Hematopoietic multipotent progenitor cell treated with erythropoietin and hydrocortisone succinate and interleukin-3 and kit ligand, for 8 days (in vitro differentiated cells): ENCODE measurements at places on chromosomes 12 and 14.

- DNase-seq, result no peak
Measured at GRCh38 chr12:12505544-12506495, 56.8 kb downstream of the DUSP16 start.

- no peak for DNase-seq
Measured at GRCh38 chr12:126734710-126735109, 1532.3 kb upstream of the TMEM132C start.

GRCh38 chr14:65224799-65225198 is 122.5 kb upstream of the MAX start:
- no peak for DNase-seq

DNA sequence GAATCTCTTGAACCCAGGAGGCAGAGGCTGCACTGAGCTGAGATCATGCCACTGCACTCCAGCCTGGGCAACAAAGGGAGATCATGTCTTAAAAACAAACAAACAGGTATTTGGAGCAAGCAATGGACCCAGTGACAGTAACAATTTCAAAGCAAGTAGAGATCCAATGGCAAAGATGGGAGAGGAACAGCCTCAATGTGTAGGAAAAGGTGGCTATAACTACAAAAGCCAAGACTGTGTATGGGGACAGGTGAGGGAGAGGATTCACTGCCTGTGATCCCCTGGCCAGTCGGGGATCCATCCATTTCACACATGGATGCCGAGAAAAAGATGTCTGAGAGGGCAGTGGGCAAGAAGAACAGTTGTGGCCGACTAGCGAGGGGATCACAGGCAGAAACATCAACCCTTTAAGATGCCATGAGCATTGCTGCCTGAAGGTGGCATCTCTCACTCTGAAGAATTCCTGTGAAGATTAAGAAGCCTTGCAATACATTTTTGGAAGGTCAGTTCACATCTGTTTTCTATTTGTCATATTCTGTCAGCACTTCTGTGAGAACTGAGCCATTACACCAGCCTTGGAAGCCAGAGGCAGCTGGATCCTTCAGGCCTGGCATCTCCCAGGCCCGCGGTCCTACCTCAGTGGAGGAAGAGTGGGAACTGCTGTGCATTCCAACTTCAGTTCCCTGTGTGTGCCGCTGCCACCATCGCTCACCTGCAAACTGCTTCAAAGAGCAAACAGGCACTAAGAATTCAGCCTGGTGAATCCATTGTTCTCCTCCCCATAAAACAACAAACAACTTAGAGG is 54.5 kb upstream of the FRS2 start:
- DNase-seq, result peak; percentile 70

GRCh38 chr12:25979563-25979962 is 21.1 kb downstream of the RASSF8 start:
- no peak for DNase-seq

GRCh38 chr12:58812214-58812613 is 108.1 kb downstream of the LRIG3 start:
- DNase-seq, result no peak

GRCh38 chr14:83441801-83442200 is 1908.1 kb upstream of the SEL1L start:
- DNase-seq, result no peak

DNA sequence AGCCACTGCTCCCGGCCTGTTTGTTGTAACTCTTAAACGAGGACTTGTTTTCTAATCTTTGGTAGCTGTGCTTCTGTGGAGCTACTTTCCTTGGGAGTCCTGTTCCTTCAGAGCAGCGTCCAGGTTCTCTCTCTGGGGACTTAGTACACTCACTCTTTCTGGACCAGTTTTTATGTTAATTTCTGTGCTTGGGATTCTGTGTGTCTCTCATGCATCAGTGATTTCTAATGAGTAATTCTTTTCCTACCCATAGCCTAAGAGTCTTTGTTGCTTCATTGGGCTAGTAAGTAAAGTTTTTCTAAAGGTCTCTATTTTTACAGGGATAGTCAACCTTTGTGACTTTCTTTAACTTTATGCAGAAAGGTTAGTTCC is 289.3 kb downstream of the FBXL14 start:
- peak; percentile 39 for DNase-seq

GRCh38 chr14:96126339-96126782 is 78.3 kb upstream of the BDKRB2 start:
- no peak for DNase-seq

GRCh38 chr14:25396128-25396527 is 346.2 kb upstream of the STXBP6 start:
- peak; percentile 1 for DNase-seq

- peak; percentile 46 for DNase-seq
Measured at GRCh38 chr14:65604936-65605335, 192.4 kb downstream of the FUT8 start.

- no peak for DNase-seq
Measured at GRCh38 chr12:46959502-46959901, 119.9 kb upstream of the PCED1B start.

DNA sequence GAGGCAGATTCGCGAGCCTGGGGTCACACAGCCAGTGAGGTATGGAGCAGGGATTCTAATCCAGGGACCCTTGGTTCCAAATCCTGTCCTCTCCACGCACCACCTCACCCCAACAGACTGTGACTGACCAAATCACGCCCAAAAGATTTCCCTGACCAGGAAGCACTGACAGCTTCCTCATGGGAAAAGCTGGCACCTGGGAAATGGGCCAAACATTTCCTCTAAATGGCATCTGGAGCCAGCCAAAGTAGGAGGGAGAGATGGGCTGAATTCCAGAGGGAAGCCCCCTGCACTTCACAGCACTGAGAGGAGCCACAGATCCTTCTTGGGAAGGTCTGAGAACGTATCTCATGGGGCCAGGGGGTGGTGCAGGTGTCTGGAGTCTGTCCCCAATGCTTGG is 28.8 kb downstream of the CCDC92 start:
- no peak for DNase-seq

DNA sequence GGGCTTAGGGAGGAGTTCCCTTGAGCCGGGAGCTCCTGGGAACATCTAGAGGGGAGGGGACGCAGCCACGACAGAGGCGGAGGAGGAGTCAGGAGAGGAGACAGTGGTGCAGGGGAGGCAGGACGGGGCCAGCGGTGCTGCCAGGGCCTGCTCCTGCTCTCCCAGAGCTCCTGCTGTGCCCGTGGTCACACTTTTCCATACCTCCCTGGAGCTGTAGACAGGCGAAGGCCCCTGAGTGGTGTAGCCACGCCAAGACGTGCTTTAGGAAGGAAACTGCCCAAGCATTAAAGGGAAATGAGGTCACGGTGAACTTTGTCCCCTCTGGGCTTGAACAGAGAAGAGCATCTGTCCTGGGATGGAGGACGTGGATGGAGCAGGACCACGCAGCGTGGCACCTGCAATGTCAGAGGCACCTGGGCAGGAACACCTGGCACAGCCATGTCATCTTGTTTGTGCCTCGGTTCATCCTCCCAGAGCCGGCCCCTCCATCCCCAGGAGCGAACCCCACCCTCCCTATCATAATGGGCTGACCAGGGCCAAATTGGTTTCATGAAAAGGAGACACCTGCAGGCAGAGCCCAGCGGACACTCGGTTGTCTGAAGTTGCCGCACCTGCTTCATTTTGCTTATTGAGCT is 239.5 kb upstream of the SFSWAP start:
- DNase-seq, result no peak

DNA sequence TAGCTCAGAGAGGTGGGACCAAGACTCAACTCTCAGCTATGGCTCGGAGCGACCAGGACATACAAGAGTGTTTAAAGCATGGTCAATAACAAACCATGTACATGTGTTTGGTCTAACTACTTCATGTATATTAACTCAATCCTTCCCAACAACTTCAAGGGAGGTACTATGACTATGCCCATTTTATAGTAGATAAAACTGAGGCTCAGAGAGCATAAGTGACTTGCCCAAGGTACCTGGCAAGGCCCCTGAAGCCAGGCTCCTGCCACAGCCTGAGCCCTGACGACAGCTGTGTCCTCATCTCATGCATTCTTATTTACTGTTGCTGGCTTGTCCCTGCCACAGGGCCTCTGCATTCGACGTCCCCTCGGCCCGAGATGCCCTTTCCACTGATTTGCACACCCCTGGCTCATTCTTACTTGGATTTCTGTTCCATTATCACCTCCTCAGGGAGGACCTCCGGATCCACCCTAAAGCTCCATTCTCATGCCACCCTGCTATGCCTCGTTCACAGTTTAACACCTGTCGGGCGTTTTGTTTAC is 2.6 kb downstream of the TESC start:
- no peak for DNase-seq

GRCh38 chr14:54653712-54654469 is 87.0 kb downstream of the SAMD4A start:
- DNase-seq, result no peak

DNA sequence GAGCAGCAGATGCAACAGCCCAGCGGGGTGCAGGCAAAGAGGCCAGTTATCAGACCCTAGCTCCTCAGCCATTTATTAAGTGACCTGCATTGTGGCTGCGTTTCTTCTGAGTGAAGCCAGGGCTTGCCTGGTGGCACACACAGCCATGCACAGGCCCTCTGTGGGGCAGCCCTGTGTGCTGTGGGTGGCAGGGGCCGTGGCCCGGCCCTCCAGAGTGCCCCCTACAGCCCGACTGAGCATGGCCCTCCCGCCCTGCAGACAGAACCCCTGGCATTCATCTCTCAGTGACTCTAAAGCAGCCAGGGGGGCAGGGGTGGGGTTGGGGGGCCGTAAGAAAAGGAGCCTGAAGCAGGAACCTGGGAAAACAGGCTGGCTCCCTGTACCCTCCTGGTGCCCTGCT is 226.0 kb upstream of the PWP1 start:
- DNase-seq, result no peak

DNA sequence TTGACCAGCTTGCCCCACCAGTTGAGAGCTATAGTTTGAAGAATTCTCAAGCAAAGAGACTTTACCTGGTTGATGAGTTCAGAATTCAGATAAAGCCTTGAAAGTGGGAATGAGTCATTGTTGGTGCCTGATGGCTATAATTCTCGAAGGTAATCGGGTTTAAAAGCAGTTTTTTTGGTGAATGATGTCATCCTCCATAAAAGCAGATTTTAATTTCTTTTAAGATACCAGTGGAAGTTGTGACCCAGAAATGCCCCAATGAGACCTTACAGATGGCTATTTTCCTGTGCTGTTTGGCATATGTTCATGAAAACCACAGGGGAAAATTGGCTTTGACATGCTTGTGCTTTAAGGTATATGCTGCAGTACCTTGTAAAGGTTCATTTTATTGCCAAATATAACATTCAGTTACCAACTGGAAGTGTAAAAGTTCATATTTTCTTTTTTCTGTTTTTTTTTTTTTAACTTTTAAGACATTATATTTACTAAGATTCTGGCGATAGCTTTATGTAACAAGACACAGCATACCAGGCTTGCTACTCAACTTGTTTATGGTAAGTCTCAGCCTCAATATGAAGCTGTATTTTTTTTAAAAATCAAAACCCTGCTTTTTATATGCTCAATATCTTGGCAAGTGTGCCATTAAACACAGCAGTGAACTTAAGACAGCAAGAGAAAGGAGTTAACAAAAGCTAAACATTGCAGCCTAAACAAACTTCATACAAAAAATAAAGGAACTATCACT is 119.3 kb downstream of the LMNTD1 start:
- no peak for DNase-seq

DNA sequence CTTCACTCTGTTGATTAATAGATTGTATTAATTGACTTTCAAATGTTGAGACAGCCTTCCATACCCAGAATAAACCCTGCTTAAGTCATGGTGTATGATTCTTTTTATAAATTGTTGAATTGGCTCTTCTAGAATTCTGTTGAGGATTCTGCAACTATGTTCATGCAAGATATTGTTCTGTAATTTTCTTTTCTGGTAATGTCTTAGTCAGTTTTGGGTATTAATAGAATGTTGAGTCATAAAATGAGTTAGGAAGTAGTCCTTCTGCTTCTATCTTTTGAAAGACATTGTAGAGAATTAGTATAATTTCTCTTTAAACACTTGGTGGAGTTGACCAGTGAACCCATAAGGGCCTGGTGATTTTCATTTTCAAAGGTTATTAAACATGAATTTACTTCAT is 958.9 kb downstream of the LRFN5 start:
- DNase-seq, result no peak

DNA sequence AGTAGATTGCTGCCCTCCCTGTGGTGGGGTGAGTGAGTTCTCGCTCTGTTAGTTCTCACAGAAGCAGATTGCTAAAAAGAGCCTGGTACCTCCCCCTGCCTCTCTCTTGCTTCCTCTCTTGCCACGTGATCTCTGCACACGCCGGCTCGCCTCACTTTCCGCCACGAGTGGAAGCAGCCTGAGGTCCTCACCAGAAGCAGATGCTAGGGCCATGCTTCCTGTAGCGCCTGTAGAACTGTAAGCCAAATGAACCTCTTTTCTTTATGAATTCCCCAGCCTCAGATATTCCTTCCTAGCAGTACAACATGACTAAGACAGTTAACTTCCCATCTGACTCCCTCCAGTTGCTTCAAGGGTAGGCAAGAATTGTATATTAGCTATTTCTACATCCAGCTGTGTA is 76.2 kb downstream of the ETV6 start:
- DNase-seq, result no peak

DNA sequence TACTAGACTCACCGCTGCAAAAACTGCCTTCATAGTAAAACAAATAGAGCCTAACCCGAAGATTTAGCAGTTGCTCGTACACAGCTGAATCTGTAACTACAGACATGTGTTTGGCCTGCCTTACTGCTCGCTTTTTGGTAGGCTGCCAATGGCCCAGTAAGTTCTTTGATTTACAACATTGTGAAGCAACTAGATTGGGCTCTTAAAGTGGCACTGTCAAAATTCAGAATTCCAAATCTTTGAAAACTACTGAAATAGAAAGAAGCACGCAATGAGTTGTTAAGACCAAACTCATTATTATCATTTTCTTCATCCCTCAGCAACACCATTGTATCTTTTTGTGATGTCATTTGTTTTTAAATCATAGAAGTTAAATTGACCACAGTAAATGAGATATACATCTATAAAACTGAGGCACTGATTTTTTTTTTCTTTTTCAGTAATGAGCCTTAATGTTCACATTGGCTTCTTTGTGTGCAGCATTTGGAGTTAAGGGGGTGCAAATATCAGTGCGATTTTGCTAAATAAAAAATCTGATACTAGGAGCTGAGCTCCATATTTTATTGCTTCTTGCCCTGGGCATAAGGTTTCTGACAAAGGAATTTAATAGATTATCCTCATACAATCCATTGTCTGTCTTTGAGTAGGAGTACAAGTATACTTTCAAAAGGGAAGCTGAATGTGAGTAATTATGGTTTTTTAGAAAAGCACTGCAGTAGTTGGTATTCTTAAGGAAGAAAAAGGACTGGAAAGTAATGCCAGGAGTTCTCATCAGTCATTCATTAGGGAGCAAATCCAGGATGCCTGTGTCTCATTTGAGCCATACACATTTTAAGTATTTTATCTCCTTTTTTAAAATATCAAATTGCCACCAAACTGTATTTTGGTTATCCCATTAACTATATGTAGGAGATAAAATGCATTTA is 138.5 kb downstream of the KICS2 start:
- DNase-seq, result no peak

DNA sequence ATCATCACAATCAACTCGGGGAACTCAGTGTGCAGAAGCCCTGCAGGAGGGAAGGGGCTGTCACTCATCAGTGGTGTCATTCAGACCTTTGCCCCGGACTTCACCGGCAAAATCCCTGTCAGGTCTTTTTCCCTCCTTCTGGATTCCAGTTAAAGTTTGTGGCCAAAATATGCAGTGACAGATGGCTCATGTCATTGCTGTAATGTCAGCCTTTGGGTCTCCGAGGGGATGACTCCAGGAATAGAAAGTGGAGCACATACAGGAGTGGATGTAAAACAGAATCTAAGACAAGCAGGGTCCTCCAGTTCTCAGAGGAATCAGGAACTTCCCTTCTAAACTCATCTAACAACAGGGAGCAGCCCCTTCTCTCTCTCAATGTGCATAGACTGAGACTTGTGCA is 130.3 kb upstream of the RASSF8 start:
- DNase-seq, result no peak
